Fibroblast of skin of right biceps (primary cell): ENCODE measurements at places on chromosomes 11 and 22.

DNA sequence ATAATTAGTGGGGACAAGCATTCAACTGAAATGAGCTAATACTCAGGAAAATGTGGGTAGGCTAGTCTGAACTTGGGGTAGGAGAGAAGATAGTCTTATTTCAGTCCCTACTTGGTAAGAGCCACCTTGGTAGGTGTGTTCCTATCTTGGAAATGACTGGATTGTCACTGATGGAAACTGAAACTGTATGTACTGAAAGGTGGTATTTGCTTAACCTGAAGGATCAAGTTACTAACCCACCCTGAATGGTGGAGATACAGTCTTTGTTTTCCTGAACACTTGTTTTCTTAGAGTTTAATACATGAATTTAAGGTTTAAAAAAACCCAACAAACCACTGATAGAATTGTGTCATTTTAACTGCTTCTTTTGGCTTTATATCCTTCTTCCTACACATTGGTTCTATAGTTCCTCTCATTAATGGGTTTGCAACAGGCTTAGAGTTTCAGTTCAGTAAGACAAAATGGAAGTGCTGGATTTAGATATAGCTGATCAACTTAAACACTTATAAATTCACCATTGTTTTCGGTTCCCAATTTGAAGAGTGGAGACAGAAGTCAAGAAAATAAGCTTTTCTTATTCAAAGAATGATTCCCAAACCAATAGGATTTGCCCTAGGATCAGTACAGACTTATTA is 4.2 kb downstream of the FAR1 start:
- no peak for DNase-seq

- peak; percentile 57 for DNase-seq
Observed at GRCh38 chr22:33401291-33401690, 343.1 kb upstream of the SYN3 start.

DNA sequence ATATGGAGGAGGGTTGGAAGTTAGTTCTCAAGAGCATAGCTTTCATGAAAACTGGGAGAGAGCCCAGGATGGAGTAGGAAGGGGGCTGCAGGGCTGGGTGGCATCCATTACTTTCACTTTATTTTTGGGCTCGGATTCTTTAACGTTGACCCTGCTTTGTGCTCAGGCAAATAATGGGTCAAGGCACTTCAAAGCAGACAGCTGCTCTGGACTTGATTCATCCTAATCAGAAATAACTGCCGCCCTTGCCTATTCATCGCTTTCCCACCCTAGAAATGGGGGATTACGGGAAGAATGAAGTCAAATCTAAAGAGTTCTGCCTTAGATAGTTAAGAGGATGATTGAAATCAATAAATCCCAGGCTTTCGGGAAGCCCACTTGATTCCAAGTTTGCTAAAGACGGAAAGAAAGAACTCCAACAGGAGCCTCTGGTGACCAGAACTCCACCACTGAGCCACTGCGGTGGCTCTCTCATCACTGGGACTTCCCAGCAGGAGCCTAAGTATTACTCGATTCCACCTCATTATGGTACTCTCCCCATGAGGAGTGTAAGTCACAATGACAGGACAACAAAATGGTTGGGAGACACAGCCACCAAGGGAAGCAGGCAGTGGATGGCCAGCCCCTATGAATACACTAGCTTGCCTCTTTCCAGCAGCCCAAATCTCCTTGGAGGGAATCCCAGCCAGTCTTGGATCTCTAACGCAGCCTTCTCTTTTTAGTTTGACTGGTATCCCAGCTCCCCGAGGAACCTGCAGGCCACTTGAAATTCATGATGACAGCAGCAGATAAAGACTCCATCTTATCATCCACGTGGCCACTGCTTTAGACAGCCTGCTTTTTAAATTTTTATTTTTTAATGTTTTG is 815.5 kb downstream of the NTM start:
- no peak for DNase-seq

DNA sequence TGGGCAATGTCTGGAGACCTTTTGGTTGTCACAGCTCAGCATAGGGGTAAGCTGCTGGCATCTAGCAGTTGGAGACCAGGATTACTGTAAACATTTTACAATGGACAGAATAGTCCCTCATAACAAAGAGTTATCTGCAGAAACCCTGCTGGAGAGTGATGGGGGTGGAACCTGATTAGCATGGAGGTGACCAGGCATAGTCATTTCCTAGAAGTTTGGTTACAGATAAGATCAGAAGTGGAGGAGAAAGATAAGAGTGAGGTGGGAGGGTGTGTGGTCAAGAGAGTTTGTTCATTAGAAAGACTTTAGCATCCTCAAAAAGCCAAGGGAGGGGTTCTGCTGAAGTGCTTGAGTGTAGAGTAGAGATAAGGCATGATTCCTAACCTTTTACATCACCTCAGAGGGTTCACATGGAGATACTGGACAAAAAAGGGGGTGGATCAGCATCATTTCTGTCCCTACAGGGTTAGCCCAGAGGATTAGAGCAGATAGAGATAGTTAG is 38.8 kb downstream of the PRDM11 start:
- no peak for DNase-seq

- peak; percentile 77 for DNase-seq
Observed at GRCh38 chr11:74321487-74322188, 10.2 kb upstream of the P4HA3 start.
